CD4-positive, alpha-beta T cell treated with Interleukin-4 for 4 hours (primary cell): ENCODE measurements at places on chromosomes 2 and 18.

DNA sequence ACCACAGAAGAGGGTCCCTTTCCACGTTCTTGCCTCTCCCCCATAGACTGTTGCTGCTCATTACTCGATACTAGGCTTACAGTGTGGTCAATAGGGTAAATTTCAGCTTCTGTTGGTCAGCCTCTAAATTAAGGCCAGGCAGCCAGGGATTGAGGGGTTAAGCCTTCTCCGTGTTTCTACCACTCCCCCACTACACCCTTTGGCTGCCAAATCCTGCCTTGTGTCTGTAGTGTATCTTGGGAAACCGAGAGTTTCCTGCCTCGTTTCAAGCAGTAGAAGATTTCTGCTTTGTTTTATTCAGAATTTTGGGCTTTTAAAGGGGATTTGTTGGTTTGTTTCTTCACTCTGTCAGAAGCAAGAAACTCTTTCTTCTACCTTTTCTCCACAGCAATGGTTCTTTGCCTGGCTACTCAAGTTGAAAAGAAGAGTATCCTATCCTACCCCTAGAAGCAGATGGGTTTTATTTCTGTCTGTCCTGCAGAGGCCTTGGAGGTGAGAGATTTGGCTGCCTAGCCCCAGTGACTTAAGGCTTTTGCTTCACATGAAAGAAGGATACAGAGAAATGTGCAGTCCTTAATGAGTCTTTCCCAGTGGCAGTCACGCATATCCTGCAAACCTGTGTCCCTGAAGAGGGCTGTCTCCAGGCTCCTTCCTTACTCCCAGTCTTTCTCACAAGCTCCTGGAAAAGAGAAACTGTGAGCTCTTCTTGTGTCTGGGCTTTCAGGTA lies 261.5 kb upstream of the TANK start:
- DNase-seq: no peak

DNA sequence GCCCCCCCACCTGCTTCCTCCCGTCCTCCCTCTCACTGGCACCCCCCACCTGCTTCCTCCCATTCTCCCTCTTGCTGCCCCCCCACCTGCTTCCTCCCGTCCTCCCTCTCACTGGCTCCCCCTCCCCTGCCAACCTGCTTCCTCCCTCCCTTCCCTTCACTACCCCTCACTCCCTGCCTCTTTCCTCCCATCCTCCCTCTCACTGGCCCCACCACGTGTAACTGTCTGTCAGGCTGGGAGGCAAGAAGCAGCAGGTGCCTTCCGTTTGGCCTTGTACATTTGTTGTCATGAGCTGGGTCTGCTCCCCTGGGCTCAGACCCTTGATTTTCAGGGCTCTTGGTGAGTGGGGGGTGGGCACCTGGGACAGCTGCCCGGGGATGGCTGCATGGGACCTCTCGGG lies 19.1 kb downstream of the RTP5 start:
- DNase-seq: no peak

DNA sequence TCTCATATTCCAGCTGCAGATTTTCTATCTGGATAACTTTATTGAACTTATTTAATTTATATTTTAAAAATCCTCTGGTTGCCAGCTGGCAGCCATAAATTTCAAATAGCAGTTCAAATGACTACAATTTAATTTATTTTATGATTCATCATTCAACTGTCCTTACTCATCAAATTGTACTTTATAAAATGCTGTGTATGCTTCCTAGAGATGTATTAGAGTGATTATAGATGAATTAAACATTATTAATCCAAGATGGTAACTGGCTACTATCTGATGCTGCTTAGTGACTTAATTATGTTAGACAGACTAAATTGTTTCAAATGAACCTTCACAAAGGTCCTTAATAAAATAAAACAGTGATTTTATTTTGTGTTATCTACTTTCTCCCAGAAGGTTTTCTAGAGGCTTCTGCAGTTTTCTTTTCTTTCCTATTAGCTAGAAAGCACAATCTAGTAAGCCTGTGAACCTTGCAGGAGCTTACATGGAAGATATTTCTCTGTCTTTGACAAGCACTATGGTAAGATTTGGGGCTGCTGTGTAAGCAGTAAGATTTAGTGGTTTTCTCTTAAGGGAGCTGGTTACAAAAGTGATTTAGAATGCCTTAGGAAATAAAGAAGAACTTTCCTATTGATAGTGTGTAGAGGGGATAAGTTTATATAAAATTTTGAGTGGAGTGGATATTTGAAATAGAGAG lies 322.3 kb downstream of the FSIP2 start:
- no peak for DNase-seq

- DNase-seq: no peak
Observed at GRCh38 chr18:31497836-31498573, at the start of gene DSG2. Gene DSG2 (plus strand): TSS chr18:31498177. CDS start chr18:31498252, 75 bp downstream.

GRCh38 chr18:23688528-23688927 lies 725 bp upstream of the LAMA3 start:
- no peak for DNase-seq

DNA sequence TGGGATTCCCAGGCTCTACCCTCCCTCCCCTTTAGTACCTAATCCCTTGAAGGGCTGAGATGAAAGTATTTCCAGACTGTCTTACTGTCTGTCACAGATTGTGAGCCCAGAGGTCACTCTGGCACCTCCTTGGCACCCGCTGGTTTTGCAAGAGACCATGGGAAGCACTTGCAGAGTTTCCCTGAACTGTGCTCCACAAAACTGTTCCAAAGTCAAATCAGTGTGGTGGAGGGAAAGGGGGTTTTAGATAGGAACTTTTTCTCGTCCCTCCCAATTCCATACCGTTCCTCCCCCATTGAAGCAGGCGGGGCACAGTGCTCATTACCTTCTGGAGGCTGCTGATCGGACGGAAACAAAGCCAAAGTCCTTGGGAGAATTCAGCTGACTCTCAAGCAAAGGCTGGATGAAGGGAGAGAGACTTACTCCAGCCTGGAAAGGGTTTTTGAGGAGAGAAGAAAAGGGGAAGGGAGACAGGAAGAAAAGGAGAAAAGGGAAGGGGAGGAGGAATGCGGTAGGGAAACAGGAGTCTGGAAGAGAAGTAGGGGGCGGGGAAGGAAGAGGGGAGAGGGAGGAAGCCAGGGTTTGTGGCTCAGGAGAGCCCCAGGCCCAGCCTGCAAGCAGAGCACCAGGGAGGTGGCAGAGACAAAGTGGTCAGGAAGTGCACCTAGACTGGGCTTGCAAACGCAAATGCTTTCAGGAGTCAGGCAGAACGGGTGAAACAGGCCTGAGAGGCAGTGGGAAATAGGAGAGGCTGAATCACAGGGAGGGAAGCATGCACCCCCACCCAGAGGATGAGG lies 88.4 kb upstream of the SP3 start:
- DNase-seq: no peak

GRCh38 chr2:65159906-65160305 lies 30.0 kb upstream of the RAB1A start:
- no peak for DNase-seq

DNA sequence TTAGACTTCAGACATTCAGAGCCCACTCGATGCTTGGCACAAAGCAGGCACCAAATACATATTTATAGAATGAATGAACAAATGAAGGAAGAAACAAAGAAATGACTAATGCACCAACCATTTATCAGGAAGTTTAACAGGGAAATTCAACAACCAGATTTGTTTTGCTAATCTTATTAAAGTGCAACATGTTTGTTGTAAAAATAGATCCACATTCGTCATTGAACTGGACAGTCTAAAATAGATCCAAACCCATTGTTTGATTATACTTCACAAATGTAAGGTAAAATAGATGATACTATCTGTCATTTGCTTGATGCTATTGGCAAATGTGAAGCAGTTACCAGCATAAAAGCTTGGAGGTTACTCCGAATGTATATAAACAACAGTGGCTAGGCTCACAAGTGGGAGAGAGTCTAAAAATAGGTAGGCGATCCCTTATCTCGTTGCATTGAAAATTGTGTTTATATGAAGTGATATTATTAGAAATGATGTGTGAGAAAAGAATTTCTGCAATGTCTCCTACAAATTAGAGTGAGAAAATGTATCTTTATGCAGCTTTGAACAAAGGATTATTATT lies 246.2 kb downstream of the NEDD4L start:
- DNase-seq: no peak

GRCh38 chr2:144989579-144990270 lies 469.8 kb upstream of the ZEB2 start:
- no peak for DNase-seq

DNA sequence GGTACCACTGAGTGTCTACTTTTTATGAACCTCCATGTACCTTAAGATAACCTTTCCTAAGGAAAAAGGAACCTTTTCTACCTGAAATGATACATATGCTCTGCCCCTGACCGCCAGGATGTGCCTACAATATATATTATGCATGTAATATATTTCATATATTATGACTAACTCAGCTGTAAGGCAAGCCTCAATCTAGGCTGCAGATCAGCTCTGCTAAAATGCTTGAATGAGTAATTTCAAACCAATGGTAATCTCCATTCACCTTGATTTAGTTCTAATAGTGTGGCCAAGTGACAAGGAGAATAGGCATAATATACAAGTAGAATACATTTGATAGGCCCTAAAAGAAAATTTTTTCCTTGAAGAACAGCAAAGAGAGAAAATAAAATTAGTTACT lies 101.8 kb downstream of the DPP4 start:
- no peak for DNase-seq

GRCh38 chr2:11505652-11506610 lies 27.9 kb upstream of the GREB1 start:
- no peak for DNase-seq

DNA sequence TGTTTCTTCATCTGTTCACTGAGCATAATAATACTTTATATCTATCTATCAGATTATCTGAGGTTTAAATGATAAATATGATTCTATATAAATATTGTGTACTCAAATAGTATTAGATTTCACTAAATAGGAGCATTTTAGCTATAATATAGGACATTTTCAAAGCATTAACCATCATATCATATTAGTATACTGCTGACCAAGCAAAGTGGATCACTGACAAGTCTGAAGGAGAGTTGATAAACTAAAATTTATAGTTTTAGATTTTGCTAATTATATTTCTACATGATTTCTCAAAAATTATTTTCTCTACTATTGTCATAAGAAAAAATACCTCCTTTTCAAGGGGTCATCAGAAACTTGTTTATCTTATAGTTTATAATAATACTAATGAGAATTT lies 937.8 kb upstream of the LRATD1 start:
- no peak for DNase-seq

DNA sequence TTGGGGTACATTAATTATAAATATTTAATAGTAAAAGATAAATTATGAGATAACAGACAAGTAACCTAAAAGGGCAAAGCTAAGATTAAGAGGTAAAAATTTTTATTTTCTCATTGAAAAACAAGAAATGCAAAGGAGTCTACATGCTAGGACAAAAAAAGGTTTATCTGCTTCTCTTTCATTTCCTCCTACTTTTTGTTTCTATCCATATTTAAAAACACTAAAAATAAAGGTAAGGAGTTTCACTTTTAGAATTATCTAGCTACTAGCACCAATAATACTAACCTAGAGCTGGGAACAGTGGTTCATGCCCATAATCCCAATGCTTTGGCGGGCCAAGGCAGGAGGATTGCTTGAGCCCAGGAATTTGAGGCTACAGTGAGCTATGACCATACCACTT lies 1551.7 kb upstream of the SLC39A10 start:
- no peak for DNase-seq

GRCh38 chr2:48779019-48779716 lies 23.6 kb upstream of the LHCGR start:
- DNase-seq: no peak

DNA sequence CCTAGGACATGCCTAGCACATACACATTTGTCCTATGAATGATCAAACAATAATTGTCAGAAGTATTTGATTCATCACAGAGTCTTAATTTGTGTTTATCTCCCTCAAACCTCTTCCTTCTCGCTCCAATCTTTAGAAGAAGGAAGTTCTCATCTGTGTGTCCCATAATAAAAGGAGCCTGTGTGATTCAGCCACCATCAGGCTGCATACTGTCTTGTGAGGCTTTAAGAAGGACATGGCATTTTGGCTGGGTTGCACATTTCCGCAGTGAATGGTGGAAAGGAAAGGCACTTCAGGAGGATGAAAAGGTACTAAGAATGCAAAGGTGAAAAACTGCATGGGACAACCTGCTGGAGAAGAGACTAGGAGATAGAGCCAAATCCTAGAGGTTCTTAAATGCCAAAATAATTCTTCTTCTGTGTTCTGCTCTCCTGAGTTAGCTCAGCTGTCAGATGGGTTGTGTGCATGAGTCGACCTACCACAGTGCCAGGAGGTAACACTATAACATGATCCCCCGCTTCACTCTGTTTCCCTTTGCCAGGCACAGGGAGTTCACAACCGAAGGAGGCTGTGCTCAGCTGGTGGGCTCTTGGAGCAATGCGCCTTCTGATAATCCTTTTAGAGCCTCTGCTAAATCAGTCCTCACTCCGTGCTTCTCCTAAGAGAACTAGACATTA lies 120.1 kb downstream of the IRS1 start:
- no peak for DNase-seq

DNA sequence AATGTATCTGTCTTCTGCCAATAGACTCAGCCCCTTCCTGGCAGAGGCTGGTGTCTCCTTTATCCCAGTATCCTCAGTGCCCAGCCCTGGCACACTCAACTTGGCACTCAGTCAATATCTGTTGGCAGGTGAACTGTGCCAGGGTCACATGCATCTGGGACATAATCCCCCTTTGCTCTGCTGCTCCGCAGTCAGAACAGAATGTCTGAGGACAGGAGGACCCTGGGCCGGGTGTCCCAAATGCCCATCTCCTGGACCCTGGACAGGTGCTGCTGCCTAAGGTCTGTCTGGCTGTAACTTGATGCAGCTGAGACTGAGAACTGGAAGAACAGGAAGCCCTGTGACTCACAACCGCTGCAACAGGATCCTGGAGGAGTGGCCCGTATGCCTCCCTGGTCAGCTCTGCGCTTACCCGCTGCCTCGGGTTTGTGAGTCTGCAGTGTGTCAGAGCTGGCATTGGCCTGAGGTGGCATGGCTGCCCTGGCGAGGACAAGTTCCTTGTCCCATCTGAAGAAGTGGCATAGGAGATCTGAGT lies 11.4 kb downstream of the HK2 start:
- DNase-seq: peak; percentile 41

DNA sequence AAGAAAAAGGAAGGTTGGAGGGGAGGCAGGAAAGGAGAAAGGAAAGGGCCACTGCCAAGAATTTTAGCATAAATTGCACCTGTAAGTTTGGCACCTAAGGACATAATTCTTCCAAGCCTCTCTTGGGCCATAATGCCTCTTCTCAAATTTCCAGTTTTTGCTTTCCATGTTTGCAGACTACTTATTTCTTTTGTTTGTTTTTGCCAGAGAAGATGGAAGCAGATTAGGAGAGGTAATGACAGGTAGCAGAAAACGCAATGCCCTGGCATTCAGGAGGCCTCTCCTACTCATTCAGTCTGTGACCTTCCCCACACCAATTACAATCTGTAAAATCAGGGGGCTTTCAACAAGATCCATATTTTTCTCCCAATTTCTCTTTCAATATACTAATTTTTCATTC lies 56.8 kb downstream of the MRPL33 start:
- DNase-seq: no peak

GRCh38 chr2:190627448-190628412 lies 21.2 kb upstream of the NAB1 start:
- DNase-seq: no peak

DNA sequence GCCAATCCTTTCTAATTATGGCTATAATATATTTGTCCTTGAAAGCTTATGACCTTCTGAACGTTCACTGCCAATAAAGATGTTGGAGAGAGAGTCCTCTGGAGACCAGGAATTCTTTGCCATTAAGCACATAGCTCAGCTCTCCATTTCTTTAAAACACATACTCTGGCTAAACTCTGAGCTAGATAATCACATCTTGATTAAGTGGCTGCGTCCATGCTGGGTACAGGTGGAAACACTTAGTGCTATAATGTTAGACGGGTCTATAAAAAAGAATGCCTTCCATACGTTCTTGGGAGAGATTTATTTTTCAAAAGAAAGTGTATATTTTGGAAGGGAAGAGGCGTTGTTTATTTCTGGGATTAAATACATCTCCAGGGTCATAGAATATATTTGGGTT lies 314.5 kb downstream of the LPIN1 start:
- no peak for DNase-seq
